ENCODE measurements at places on chromosomes 13 and 19.

GRCh38 chr13:41059456-41060081, 1.7 kb upstream of the WBP4 start:
- DNase-seq: no peak
- peak overlapping the region; percentile 99 for H3K27ac ChIP-seq
- H3K36me3 ChIP-seq: no peaks in the 10 kb centered on the region
- peaks cover 7% of the 10 kb centered on the region for H3K4me1 ChIP-seq
- H3K27me3 ChIP-seq: no peaks in the 10 kb centered on the region
- H3K4me3 ChIP-seq: peak overlapping the region; percentile 85

DNA sequence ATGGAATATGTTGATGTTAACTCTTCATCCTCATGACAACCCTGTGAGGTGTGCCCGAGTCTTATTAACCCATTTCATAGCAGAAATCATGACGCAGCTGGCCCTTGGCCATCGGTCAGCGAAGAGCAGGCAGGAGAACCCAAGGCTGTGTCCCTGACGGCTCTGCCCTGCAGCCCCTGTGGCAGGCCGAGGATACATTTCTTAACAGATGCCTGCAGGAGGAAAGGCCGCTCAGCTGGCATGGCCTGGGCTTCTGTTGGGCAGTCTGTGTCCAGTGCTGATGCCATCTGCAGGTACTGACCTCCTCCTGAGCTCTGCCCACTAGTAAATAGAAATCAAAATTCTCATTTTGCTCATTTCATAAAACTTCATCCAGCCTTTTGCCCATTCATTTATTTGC, 35.4 kb upstream of the MCF2L start:
- DNase-seq: no peak
- H3K36me3 ChIP-seq: no peaks in the 10 kb centered on the region
- no peaks in the 10 kb centered on the region for H3K27me3 ChIP-seq
- H3K27ac ChIP-seq: no peak overlapping the region

- H3K27me3 ChIP-seq: no peaks in the 10 kb centered on the region
- H3K36me3 ChIP-seq: no peaks in the 10 kb centered on the region
- no peak overlapping the region for H3K4me3 ChIP-seq
- no peak overlapping the region for H3K27ac ChIP-seq
- DNase-seq: no peak
- H3K4me1 ChIP-seq: no peaks in the 10 kb centered on the region
Observed at GRCh38 chr13:80389073-80390038, 48.4 kb upstream of the SPRY2 start.

GRCh38 chr19:29256516-29256915, 43.6 kb upstream of the UQCRFS1 start:
- H3K4me1 ChIP-seq: no peaks in the 10 kb centered on the region
- no peaks in the 10 kb centered on the region for H3K27me3 ChIP-seq
- DNase-seq: no peak
- no peaks in the 10 kb centered on the region for H3K36me3 ChIP-seq
- H3K27ac ChIP-seq: no peak overlapping the region

GRCh38 chr19:48967346-48968178, 2.5 kb downstream of the FTL start:
- no peak overlapping the region for H3K4me3 ChIP-seq
- peaks cover 20% of the 10 kb centered on the region for H3K4me1 ChIP-seq
- no peak overlapping the region for H3K27ac ChIP-seq
- DNase-seq: peak; percentile 44

- DNase-seq: no peak
- H3K4me3 ChIP-seq: no peak overlapping the region
- H3K36me3 ChIP-seq: no peaks in the 10 kb centered on the region
- H3K27me3 ChIP-seq: no peaks in the 10 kb centered on the region
- no peaks in the 10 kb centered on the region for H3K4me1 ChIP-seq
- H3K27ac ChIP-seq: no peak overlapping the region
Observed at GRCh38 chr19:10707440-10707839, 6.2 kb downstream of the QTRT1 start.

- no peaks in the 10 kb centered on the region for H3K36me3 ChIP-seq
- no peaks in the 10 kb centered on the region for H3K27me3 ChIP-seq
- no peak overlapping the region for H3K27ac ChIP-seq
- no peaks in the 10 kb centered on the region for H3K4me1 ChIP-seq
- DNase-seq: peak; percentile 63
- peak overlapping the region; percentile 37 for H3K4me3 ChIP-seq
Observed at GRCh38 chr19:55809381-55810058, 22.3 kb downstream of the NLRP11 start.

Measured in trophoblast cell (in vitro differentiated cells and primary cell).